Endothelial cell of umbilical vein (primary cell): ENCODE measurements at places on chromosomes 11 and 22.

DNA sequence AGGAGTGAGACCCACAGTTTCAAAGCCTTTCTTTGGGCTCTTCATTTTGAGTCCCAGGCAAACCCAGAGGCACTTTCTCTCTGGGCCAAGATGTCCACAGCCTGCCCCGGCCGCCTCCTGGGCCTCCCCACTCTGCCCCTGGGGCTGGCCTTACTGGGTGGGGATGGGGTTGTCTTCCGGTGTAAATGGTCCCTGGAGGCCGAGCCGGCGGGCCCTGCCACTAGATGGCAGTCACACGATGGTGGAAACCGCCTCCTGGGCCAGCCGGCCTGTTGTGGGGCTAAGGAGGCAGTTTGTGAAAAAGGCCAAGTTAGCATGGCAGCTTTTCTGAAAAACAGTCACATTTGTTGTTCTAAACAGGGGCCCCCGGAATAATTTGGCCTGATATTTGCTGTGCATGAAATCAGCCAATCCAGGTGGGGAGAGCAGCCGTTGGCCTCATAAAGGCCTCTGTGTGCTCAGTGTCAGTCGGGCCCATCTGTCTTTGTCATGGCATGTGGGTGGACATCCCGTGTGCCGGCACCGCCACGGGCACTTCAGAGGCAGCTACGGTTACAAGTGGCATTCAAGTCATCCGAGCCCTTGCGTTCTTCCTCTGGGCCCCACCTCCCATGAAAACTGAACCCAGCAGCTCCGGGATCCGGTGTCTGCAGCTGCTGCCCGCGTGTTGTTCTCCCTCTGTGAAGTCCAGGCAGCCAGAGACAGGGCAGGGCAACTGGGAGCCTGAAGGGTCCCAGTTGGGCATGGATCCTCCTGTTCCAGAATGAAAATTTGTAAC, 6.5 kb downstream of the MRPL23 start:
- no peaks in the 10 kb centered on the region for H3K4me1 ChIP-seq
- no peak overlapping the region for H3K27ac ChIP-seq
- no peaks in the 10 kb centered on the region for H3K36me3 ChIP-seq
- DNase-seq, result no peak
- no peaks in the 10 kb centered on the region for H3K27me3 ChIP-seq

- H3K36me3 ChIP-seq, result no peaks in the 10 kb centered on the region
- no peak overlapping the region for H3K4me3 ChIP-seq
- no peak for DNase-seq
Observed at GRCh38 chr11:119995730-119996491, 142.0 kb downstream of the TRIM29 start.

DNA sequence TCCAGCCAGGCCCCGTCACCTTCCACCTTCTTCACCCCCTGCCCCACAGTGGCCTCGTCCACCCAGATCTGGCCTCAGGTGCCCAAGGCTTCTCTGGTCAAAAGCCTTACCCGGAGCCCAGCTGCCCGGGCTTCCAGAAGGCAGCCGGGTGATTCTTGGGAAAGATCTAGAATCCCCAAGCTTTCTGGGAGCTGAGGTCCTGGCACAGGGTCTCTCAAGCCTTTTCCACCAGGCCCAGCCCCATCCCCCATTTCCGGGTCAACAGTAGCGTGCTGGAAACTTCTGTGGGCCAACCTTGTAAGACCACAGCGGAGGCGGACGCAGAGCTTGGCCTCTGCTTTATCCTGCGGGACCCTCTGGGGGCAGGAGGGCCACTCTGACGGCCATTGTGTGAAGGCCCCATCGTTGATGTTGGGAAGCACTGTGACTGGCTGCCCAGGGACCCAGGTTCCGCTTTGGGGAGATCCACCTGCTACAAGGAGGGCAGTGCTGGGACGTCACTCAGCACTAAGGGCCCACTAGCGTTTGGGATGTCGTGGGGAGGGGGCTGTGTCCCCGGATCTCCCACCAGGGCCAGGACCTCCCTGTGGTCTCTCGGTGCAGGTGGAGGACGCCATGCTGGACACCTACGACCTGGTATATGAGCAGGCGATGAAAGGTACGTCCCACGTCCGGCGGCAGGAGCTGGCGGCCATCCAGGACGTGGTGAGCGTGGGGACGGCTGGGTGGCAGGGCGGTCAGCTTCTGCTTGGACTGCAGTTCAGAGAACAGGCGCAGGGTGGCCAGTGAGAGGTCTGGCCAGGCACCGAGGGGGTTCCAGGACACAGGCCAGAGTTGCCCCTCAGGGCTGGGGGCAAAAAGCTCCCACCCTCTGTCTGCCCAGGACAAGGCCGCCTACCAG, 11.5 kb downstream of the TSPAN32 start:
- H3K4me1 ChIP-seq, result no peaks in the 10 kb centered on the region
- H3K27ac ChIP-seq, result no peak overlapping the region
- no peaks in the 10 kb centered on the region for H3K36me3 ChIP-seq
- no peak overlapping the region for H3K4me3 ChIP-seq
- no peaks in the 10 kb centered on the region for H3K27me3 ChIP-seq

GRCh38 chr11:106187860-106188456, 110.5 kb downstream of the AASDHPPT start:
- no peak overlapping the region for H3K27ac ChIP-seq
- DNase-seq, result no peak
- H3K27me3 ChIP-seq, result no peaks in the 10 kb centered on the region
- no peaks in the 10 kb centered on the region for H3K36me3 ChIP-seq

- no peaks in the 10 kb centered on the region for H3K36me3 ChIP-seq
- H3K27ac ChIP-seq, result no peak overlapping the region
- H3K4me3 ChIP-seq, result no peak overlapping the region
- no peak for DNase-seq
- no peaks in the 10 kb centered on the region for H3K27me3 ChIP-seq
Observed at GRCh38 chr11:125394296-125394695, 101.8 kb downstream of the FEZ1 start.

DNA sequence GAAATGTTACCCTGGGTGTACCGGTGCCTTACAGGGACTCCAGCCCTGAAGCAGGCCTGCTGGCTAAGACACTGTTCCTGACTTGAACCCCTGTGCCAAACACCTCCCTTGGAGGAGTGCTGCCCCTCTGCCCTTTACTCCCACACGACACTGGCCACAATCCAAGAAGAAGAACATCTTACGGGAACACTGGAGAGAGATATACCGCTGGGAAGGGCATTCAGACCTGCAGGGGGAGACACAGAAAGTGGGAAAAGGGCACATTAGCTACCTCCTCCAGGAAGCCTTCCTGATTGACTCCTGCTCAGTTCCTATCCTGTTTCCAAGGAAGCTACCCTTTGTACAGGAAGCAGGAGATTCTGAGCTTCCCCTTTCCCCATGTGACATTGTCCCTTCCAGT, 18.7 kb downstream of the TMPRSS13 start:
- no peaks in the 10 kb centered on the region for H3K27me3 ChIP-seq
- H3K36me3 ChIP-seq, result no peaks in the 10 kb centered on the region
- no peak overlapping the region for H3K27ac ChIP-seq
- peaks cover 5% of the 10 kb centered on the region for H3K4me1 ChIP-seq
- no peak overlapping the region for H3K4me3 ChIP-seq

DNA sequence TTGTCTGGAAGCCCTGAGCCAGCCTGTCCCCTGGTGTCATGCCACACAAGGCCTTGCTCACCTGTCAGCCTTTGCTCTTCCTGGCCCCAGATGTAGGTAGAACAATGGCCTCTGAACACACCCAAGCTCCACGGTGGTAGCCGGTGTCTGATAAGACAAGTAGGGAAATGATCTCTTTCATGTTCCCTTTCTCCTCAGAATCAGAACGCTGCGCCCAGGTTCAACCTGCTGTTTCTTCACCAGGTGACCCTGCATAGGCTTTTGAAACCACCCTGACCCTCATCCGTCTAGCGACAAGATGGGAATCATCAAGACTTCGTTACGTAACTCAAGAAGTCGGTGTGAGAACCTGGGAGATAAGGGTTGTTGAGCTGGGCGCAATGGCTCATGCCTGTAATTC, 28.7 kb upstream of the YWHAH start:
- no peaks in the 10 kb centered on the region for H3K36me3 ChIP-seq
- no peaks in the 10 kb centered on the region for H3K27me3 ChIP-seq
- peaks cover 3% of the 10 kb centered on the region for H3K4me1 ChIP-seq
- H3K4me3 ChIP-seq, result no peak overlapping the region
- no peak overlapping the region for H3K27ac ChIP-seq

- no peaks in the 10 kb centered on the region for H3K36me3 ChIP-seq
- DNase-seq, result no peak
- no peak overlapping the region for H3K27ac ChIP-seq
- no peaks in the 10 kb centered on the region for H3K4me1 ChIP-seq
- no peaks in the 10 kb centered on the region for H3K27me3 ChIP-seq
Observed at GRCh38 chr11:11501546-11502262, 120.1 kb downstream of the GALNT18 start.

DNA sequence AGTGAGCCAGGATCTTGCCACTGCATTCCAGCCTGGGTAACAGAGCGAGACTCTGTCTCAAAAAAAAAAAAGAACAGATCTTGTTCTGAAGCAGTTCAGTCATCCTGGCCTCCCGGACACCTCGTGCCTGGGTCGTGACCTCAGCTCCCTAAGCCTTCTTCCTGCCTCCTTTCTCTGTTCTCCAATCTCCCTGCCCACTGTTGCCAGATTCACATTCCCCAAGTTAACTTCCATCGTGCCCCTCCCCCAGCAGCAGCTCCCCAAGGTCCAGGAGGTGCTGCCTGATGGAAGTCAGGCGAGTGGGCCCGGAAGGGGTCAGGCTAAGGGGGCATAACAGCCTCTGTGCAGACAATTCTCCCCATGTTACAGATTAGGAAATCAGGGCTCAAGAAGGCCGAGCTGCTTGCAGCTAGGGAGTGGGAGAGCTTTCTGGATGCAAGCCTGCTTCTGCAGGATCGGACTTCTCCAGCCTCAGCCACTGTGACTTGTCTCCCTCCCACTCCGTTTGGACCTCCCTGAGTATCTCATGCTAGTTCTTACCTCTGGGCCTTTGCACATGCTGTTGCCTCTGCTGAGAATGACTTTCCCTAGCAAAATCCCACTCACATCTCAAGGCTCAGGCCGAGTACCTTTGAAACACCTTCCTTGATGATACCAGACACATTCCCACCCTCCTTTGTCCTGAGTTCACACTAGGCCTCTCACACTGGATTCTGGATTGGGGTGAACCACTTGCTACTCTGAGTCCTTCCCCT, 14.3 kb upstream of the TMEM184B start:
- no peaks in the 10 kb centered on the region for H3K36me3 ChIP-seq
- peaks cover 3% of the 10 kb centered on the region for H3K4me1 ChIP-seq
- H3K27me3 ChIP-seq, result no peaks in the 10 kb centered on the region

DNA sequence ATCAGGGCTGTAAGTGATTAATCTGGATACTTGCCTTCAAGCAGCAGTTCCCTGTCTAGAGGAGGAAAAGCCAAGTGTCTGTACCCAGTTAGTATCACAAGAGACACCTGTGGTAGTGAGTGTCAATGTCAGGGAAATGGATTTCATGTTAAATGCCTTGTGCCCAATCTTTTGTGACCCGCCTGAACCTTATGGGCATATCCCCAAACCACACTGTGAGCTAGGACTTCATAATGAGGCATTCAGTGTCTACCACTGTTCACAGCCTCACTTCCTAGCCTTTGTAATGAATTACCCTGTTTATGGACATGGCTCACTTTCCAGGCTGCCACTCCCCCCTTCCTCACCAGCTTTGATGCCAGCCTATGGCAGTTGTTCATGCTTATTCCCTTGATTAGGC, 125.1 kb downstream of the TRIM44 start:
- no peaks in the 10 kb centered on the region for H3K36me3 ChIP-seq
- no peak overlapping the region for H3K4me3 ChIP-seq
- H3K4me1 ChIP-seq, result peaks cover 12% of the 10 kb centered on the region
- no peak for DNase-seq

DNA sequence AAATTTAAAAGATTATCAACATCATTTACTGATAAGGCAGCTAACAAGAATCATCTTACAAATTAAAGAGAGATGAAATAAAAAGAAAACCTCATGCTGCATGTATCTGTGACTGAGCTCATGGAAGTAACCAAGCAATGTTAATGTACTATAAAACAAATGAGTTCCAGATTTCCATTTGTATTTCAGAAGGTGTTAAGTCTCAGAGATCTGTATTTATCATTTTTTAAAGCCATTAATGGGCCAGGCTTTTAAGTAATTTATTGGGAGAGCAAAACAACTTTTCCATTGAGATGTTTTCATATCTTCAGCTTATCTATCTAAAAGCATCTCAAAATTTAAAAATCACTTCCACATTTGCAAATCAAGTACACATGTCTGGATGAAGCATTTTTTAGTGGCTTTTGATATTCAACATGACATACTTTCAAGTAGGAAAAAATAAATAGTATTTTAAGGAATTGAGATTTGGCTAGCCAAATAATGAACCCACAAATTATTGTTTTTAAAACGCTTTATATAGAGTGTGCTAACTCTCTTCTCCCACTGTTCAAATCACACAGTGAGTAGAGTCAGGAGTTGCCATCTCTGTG, 17.9 kb upstream of the BBOX1 start:
- H3K4me3 ChIP-seq, result no peak overlapping the region
- no peaks in the 10 kb centered on the region for H3K4me1 ChIP-seq
- DNase-seq, result no peak
- H3K36me3 ChIP-seq, result no peaks in the 10 kb centered on the region
